ENCODE measurements at places on chromosomes 5 and 9.

DNA sequence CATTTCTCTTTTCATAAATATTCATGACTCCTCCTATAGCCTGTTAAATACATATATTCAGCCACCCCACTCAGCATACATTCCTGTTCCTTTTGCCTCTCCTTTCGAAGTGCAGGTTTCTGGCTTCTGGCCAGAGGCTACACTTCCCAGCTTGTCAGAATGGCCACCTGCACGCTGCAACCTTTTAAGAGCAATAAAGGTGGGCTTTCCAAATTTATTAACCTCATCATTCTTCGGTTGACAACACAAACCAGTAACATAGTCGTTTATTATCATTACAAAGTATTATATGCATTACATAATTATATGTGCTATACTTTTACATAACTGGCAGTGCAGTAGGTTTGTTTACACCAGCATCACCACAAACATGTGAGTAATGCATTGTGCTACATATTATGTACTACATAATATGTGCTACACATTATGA is 16.5 kb upstream of the TMEM171 start:
- DNase-seq, result no peak

GRCh38 chr5:81838307-81838906 is 87.5 kb upstream of the SSBP2 start:
- DNase-seq, result no peak

- no peak for DNase-seq
Observed at GRCh38 chr5:92330365-92330764, 947.2 kb upstream of the ARRDC3 start.

DNA sequence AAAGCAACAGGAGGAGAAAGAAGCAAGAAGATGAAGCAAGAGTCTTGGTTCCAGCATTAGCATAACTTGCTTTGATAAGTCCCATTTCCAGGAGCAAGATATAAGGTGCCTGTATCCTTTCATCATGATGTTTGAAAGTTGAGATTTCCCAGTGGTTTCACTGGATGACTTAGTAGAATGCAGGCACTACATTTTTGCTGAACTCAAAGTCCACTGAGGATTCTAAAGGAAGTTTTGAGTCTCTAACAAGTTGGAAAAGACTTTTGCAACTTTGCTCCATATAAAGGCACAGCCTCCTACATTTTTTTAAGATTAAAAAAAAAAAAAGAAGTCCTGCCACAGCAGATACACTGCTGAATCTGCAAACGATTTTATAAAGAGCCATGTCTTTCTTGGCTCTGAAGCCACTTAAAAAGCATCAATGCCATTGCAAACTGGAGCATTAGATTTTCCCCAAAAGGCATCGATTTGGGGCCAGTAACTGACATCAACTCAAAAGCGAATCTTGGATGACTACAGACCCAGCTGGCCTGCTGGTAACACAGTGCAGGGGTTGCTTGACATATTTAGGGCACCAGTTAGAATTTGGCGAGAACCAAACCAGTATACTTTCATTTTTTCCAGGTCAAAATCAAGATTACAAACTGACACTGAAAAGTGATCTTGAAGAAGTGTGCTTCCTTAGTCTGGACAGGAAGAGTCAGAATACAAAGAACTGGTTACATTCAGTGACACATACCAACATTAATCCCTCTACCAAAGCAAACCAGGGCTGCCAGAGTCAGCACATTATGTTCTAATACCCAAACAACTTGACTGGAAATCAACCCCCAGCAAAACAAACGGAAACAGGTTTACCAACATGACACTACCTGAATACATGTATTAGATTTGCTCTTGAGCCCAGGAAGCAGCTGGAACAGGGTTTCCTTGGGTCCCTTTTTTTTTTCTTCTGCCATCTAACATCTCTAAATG is 39.1 kb upstream of the KCNV2 start:
- no peak for DNase-seq

DNA sequence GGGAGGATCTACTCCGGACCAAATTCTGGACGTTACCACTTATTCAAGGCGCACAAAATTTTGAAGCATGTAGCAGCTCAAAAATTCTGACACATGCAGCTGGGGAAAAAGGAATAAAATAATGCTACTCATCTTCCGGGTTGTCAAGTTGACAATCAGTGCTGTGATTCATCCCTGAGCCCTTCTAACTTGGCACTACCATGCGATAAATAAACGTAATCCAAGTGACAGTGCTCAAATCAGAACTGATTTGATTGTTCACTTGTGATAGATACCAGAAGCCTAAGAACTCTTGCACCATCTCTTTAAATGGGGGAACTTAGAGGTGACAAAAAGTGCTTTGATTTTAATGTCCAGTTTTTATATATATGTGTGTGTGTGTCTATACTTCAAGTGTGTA is 230.2 kb upstream of the TLE4 start:
- DNase-seq, result no peak

- no peak for DNase-seq
Observed at GRCh38 chr9:14189578-14189977, 124.4 kb downstream of the NFIB start.

GRCh38 chr9:131469951-131470350 is 32.8 kb upstream of the POMT1 start:
- no peak for DNase-seq

DNA sequence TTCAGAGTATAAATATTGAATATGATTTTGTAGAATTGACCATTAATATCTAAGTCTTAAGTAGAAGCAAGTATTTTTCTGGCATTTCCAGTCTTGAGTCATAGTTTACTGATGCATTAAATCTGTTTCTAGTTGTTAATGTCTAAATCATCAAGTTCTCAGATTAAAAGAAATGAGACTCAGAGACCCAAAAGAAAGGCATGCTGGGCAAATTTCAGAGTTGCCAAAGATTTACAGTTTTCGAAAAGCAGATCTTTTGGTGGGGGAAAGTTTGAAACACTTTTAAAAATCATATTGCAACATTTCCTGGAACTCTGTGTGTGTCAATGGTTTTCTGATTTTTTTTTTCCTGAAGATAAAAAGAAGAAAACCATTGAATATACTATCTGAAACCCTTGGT is 60.9 kb downstream of the ANKRD55 start:
- DNase-seq, result no peak

DNA sequence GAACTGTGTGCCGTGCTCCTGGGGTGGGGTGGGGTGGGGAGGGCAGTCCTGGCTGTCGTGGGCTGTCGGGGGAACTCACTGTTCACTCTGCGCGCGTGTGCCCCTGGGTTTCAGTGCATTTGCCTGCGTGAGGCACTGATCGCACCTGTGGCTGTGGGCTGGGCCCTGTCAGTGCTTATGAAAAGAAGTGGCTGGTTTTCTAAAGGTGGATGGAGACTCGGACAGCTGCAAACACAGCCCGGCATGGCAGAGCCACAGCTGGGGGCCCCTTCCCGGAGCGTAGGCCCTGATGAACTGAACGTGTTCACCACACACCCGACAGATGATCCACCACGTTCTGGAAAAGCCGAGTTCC is 42.7 kb downstream of the NKD2 start:
- DNase-seq, result no peak
